ENCODE measurements at places on chromosomes 12 and 14.
A peak's percentile ranks its signal among the peaks of the same experiment; 100 is the strongest.

DNA sequence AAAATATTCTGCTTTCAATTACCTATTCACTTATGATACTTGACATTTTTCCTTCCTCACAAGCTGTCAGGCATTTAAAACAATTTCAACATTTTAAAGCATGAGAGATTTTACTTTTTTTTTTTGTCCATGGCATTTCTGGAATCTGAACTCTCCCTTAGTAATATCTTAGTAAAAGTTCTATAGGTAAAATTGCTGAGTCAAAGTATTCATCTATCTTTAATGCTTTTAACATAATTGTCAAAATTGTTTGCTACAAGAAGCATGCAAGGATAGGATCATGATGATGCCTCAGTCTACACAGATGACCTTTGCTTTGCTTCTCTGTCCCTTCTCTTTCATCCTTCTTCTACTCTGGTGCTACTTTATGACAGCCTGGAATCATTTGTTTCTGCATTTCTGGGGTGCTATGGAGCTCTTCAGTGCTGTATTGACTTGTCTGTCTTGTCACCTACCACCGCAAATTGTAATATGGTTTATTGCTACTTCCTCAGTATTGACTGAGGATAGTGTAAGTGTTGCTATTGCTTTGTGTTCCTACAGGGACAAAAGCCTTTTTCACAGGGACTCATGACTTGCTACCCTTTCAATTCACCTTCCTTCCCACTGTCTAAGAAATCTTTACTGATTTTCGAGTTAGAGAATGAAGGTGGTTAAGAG lies 589.8 kb upstream of the ATP2B1 start:
- DNase-seq, result no peak

DNA sequence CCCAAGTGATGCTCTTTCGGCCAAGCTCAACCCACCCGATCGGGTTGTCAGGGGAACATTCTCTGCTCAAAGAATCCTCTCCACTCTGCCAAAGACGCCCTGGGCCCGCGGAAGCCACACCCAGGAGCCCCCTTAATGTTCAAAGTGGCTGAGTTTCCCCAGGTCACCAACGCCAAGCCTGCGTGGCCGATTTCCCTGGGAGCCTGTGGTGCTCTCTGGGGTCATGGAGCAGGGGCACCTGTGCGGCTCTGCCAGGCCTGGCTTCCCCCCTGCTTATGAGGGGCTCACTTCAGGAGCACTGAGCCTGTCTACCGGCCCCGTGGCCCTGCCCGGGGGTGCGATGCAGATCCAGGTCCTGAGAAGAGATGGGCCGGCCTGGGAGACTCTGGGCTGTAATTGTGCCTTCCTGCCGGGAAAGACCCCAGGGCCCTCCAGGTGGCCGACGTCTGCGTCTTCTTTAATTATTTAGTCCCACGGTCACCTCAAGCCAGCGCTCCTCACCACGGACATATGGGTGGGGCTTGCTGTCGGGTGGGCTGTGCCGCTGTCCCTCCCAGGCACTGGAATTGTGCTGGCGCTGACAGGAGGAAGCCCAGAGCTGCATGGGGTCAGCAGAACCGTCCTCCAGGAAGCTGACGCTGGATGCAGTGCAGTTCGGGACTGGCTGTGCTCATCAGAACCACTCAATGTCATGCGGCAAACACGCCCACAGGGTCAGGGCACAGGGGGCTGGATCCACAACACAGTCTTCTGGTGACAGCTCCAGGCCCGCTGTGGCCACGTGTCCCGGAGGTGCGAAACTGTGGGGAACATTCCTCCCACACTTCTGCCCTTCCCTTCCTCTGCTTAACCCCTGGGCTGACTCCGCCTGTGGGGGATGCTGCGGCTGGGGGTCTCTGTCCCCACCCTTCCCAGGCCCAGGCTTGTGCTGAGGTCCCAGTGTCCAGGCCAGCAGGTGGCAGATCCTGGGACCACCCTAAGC lies 267.6 kb upstream of the SFSWAP start:
- no peak for DNase-seq

GRCh38 chr12:69404851-69405565 lies 45.5 kb downstream of the YEATS4 start:
- no peak for DNase-seq

- no peak for DNase-seq
These were observed 104.2 kb upstream of the RTL1 start for GRCh38 chr14:101007765-101008164.

- DNase-seq, result peak; percentile 8
These were observed 285.8 kb upstream of the GRIP1 start for GRCh38 chr12:66964629-66965028.

DNA sequence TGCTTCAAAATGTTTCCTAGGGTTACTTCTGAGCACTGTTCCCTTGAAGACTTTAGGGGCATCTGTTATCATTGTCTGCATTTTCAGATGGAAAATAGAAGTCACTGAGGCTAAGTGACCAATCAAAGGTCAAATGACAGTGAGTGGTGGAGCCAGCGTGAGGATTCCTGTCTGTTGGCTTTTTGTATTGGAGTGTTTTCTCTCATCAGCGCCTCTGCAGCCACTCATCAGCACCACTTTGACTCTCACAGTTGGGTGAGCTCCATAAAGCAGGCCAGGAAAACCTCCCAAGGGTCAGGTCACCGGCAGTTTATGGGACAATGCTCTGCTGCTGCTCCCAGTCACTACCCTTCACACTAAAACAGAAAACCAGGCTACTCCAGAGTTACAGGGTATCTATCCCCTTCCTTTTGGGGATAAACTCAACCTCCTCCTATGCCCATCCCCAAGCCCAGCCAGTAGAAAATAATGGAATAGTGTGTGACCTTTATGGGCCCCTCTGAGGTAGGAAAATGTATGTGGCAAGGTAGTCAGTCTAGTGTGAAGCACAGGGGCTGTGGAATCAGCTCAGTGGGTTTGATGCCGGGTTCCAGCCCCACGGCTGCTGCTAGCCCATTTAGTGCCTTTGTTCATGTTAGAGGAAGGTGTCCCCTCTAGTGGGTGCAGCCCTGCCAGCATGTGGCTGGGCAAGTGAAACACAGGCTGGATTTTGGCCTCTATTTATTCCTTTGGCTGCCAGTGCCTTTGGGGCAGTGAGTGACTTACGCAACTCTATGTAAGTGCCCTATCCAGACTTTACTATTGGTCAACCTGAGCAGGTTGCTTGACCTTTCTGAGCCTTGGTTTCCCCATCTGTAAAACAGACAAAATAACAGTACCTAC lies 133.8 kb upstream of the CPM start:
- DNase-seq, result no peak

GRCh38 chr12:90199006-90199405 lies 490.4 kb upstream of the ATP2B1 start:
- DNase-seq, result no peak

- DNase-seq, result peak; percentile 4
These were observed 227.1 kb upstream of the KRR1 start for GRCh38 chr12:75738486-75738885.

DNA sequence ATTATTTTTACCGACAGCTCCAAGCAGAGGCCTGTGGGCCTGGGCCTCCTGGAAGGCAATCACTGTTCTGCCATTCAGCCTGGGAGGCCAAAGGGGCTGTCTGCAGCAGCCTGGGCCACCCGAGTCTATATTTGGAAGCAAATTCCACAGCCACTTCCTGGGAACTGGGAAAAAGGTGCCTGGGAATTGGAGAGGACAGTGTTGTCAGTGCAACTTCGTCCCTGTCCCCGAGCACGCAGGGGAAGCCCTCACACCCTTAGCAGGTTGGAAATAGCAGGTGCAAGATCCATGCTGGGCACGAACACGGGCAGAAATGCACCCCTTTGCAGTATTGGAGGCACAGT lies 9.6 kb upstream of the TBX5 start:
- no peak for DNase-seq

DNA sequence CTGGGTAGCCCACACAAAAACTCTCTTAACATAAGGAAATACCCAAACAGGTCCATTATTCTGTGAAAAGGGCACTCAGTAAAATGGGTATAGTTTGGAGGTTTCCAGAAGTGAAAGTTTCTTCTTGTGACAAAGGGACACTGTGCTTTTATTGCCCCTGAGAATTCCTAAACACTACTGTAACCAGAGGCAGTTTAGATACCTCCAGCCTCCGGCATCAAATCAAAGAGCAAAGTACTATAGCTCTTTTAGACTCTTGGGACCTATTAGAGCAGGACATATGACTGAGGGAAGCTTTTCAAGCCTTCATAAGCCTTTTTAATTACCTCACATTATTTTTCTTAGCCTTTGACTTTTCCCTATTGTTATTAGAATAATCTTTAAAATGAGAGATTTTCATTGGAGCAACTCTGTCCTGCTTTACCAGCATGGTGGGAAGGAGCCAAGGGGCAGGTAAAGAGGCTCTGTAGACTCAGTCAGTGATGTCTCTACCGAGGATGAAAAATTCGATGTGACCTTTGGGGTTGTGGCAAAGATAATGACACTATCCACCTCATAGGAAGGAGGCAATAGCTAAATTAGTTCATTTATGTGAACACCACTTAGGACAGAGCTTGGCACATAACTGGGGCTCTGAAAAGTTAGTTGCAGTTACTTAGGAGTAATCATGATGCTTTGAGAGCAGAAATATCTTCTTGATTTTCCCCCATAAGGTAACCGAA lies 85.1 kb downstream of the IFNG start:
- DNase-seq, result no peak

- DNase-seq, result peak; percentile 79
These were observed 100.9 kb downstream of the NCOR2 start for GRCh38 chr12:124466216-124467128.

DNA sequence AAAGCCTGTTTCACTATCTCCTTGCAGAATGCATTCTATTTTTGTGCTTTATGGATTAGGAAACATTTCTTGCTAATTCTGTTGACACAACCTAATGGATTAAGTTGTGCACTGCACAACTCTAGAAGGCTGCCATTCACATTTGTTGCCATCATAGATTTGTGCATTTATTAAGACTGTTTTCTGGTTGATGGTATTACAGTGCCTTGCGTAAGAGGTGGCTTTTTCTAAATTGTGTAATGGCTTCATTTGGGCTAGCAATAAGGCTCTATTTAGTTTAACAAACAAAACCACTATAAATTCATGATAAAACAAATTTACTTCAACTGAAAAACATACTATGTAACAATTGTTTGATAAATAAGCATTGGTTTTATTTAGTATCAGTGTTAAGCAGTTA lies 175.9 kb downstream of the TRHDE start:
- no peak for DNase-seq

DNA sequence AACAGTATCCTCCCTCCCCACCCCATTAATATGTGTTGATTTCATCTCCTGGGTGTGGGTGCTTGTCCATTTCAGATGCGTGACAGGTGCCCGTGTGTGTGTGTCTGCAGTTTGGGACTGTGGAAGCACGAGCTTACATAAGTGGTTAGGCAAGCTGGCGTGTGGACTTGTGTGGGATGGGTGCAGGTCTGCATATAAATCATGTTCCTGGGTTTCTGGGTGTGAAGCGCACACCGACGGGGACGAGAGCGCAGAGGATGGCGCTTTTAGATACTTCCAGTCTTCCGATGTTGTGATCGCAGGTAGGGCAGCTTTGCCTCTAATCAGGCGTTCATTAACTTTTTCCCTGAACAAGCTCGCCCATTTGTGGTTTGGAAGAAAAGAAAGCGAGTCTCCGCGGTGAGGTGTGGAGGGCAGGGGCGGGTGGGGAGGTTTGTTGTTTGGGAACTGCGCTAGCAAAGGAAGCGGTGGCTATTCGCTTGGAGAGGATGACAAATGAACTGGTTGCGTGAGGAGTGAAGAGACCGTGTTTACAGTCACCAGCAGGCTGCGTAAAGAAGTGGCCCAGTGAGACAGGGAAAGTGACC lies 865 bp downstream of the RGS6 start:
- no peak for DNase-seq

DNA sequence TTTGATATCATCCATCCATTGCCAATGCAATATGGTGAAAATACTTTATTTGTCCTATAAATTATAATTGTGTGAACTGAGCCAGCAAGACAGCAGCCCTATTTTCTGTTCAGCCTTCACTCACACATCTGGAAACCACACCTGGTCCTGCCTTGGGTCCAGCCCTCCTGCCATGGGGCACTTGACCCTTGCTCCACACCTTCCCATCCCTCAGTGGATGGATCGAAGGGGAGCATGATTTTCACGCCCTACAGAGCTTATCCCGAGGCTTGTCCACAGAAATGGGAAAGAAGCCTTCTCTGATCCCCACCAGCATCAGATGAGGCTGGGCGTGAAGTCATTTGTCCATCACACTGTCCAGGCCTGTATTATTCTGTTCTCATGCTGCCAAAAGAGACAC lies 10.1 kb downstream of the TMEM132D start:
- no peak for DNase-seq

GRCh38 chr12:104494137-104494792 lies 37.5 kb downstream of the CHST11 start:
- no peak for DNase-seq

- no peak for DNase-seq
These were observed 59.4 kb downstream of the SDR9C7 start for GRCh38 chr12:56874821-56875220.

DNA sequence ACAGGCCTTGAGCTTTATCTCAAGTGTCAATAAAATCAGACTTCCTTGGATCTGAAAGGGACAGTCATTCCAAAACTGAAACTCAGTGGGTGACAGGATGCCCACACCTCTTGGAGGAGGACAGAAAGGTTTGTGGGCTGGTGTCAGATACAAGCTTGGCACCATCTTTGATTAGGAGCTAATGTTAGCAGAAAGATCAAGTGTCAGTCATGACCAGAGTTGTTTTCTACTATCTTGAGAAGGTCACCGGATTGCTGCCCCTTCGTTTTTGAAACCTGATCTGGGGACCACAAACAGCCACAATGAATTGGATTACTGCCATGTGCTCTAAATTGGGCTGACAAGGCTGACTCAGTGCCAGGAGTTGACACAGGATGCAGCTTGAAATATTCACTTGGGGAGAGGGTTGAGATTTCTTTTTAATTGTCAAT lies 88.3 kb downstream of the OTOGL start:
- no peak for DNase-seq

- no peak for DNase-seq
These were observed 56.6 kb downstream of the SCN8A start for GRCh38 chr12:51647647-51648046.
